EL (cell line): ENCODE measurements at places on chromosomes 11 and 22.

DNA sequence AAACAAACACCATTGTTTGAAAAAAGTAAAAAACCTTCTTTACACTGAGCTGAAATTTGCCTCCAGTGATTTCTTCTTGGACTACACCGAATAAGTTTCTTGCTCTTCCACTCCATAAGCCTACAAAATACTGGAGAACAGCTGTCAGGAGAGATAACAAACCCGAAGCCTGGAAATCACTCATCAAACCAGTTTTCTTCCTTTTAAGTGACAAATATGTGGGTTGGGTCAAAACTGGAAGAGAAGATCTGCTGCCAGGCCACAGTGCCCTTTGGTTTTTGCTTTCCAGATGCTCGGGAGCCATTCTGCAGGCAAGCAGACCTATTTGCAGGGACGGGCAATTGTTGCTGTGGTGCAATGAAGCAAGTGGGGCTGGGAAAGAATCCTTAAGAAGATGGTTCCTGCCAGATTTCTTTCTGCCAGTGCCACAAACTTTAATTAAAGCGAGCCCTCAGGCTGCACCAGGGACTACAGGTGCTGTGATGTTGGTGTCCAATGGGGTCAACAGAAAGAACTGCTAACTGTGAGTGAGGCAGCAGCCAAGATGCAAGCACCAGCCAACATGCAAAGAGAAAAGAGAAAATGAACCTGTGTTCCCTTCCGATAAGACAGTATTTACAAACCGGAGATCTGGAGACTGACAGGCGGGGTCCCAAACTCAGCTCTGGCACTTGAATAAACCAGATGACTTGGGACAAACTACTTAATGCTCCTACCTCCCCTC, 44.8 kb upstream of the SMCO4 start:
- DNase-seq, result no peak

- no peak for DNase-seq
Measured at GRCh38 chr11:45395421-45395820, 109.3 kb upstream of the SYT13 start.

DNA sequence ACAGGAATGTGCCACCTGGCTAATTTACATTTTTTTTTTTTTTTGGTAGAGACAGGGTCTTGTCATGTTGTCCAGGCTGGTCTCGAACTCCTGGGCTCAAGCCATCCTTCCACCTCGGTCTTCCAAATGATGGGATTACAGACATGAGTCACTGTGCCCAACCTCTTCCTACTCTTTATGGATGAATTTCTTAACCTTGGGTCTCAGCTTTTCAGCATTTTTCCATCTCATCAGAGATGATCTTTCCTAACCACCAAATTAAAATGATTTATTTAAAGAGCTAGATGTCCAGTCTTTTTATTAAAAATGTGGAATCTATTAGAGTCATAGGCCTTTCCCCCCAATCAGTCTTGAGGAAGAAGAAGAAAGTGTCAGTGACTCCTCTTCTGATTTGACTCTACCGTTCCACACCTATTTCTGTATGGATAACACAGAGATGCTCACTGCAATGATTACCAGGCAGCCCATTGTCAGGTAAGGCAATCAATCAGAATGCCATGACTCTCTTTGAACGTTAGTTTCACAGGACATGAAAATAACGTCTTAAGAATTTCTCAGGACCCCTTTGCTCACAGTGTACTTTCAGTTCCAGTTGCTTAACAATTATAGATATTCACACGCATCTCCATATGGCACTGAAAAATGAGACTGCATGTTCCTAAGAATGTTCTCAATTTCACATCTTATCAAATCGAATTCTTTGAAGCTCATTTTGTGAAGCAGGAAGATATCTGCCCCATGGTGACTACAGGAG, 51.0 kb downstream of the MIAT start:
- no peak for DNase-seq

- peak; percentile 74 for DNase-seq
Measured at GRCh38 chr11:86818462-86819192, 18.3 kb downstream of the PRSS23 start.

DNA sequence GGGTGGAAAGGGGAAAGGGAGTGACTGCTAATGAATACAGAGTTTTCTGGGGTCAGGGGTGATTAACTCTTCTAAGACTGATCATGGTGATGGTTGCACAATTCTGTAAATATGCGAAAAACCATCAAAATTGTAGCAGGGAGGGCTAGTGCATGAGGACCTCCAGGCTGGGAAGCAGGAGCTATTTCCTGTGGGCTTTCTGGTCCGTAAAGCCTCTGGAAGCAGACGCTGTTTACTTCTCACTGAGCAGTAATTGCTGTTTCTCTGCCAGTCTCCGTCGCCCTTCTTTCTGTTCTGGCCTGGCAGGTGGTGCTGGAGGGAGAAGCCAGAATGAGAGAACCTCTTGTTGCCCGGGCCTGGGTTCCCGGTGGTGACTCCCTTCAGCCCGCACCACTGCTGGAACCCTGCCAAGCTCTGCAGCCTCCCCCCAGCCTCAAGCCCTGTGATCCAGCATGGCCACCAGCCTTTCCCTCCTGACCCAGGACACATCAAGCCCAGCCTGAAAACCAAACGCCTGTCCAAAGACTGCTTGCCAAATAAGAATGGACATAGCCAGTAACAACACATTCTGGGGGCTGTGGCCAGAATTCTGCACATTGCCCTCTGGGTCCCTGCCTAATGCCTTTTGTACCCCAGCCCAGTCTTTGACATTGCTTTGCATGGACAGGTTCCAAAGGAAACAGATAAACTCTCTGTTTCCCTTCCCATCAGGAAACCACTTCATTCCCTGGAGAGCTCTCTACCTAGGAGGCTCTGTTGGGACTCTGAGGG, 201.0 kb upstream of the NAV2 start:
- no peak for DNase-seq

GRCh38 chr11:114891911-114892310, 213.6 kb downstream of the NXPE2 start:
- DNase-seq, result no peak

DNA sequence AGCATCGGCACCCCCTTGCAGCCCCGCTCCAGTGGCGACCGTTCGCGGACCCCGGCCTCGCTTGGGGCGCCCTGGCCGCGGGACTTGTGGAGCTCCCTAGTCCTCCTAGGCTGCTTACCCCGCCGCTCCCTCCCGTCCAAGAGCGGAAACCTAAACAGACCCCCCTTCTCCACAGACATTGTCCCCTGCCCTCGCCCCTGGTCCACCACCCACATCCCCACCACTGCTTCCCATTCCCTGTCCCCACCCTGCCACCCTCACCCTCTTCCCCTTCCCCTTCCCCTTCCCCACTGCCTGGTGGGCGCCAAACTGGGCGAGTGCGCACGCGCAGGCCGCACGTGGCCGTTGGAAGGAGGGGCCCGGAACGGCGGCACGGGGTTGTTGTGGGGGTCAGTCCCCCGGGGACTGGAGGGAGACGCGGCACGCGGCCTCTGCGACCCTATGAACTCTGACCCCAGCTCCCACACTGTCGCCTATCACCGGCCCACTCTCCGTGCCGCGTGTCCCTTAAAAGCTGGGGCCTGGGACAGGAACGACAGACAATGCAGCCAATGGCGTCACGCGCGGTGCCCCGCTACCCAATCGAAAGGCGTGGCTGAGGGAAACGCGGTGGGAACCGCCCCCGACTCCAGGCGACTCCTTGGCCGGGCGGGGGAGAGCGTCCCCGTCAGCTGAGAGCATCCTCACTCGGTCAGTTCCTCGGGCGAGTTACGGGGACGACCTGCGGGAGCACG, at the start of gene SNX32:
Gene SNX32 (plus strand): TSS at position 667 of the 734 bp plus-strand sequence. CDS start 103 bp downstream, outside the sequence.
- DNase-seq, result peak; percentile 90

DNA sequence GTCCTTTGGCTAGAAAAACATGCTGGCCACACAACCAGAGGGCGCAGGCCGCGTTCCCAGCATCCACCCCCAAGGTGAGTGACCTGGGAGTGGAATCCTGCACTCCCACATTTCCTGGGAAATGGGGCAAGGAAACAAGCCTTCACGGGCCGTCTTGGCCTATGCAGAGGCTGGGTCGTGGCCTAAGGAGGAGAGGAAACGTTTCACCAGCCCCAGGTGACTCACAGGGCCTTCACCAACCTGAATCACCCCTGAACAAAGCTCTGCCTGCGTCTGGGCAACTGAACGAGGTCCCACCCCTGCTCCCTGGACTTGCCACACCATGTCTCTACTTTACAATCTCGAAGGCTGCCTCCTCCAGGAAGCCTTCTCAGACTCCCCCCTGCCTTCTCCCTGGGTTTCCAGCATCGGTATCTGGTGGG, 13.2 kb downstream of the MYH9 start:
- DNase-seq, result peak; percentile 76

- DNase-seq, result no peak
Measured at GRCh38 chr11:70928854-70929598, 323.4 kb downstream of the SHANK2 start.

DNA sequence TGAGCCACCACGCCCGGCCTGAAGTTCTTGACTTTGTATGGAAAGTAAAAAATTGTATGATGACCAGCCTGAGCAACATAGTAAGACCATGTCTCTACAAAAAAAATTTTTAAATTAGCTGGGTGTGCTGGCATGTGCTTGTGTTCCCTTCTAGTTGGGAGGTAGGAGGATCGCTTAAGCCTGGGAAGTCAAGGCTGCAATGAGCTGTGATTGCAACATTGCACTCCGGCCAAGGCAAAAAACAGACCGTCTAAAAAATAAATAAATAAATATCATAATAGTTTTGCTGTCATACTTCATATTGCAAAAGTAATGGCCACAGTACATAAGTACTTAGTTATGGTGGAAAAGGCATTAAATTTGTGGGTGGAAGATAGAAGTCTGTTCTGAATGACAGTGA, 3.4 kb downstream of the AGBL2 start:
- DNase-seq, result no peak

- peak; percentile 91 for DNase-seq
Measured at GRCh38 chr11:8768625-8769333, 86.2 kb downstream of the RPL27A start.

DNA sequence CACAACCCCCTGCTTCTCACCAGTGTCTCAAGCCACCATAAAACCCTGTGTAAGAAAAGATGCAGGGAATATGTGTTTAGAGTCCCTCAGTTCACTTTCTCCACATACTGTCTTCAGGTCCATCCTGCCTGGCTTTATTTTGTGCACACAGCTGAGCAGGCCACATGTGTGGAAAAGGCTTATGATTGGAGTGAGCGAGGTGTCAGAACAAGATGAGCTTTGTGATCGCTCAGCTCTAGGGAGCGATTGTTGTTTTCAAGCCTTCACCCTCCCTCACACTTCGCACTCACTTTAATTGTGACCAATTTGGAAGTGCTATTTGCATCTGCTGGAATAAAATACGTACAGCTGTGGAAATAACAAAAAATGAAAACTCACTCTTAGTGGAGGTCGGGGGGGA, 931.1 kb upstream of the TENM4 start:
- DNase-seq, result no peak

DNA sequence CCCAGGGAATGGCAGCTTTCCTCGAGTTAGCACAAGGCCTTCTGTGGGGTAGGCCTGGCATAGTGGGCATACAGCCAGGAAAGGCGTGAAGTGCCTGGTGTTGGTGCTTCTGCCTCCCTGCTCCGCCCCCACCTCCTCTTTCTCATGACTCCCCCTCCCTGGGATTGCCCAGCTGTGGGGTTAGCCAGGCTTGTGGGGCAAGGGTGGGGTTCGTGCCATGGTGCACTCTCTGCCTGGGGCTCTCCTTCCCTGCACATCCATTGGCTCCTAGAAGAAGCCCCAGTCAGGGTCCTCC, 236.8 kb upstream of the NCAM1 start:
- DNase-seq, result no peak

DNA sequence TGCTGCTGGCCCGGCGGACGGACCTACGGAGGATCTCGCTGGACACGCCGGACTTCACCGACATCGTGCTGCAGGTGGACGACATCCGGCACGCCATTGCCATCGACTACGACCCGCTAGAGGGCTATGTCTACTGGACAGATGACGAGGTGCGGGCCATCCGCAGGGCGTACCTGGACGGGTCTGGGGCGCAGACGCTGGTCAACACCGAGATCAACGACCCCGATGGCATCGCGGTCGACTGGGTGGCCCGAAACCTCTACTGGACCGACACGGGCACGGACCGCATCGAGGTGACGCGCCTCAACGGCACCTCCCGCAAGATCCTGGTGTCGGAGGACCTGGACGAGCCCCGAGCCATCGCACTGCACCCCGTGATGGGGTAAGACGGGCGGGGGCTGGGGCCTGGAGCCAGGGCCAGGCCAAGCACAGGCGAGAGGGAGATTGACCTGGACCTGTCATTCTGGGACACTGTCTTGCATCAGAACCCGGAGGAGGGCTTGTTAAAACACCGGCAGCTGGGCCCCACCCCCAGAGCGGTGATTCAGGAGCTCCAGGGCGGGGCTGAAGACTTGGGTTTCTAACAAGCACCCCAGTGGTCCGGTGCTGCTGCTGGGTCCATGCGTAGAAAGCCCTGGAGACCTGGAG, 74.1 kb downstream of the LRP5 start:
- DNase-seq, result no peak

- DNase-seq, result no peak
Measured at GRCh38 chr22:50735739-50736030, 2.3 kb upstream of the ACR start.

GRCh38 chr11:117462183-117462863, 134.7 kb downstream of the CEP164 start:
- no peak for DNase-seq
